ENCODE measurements at places on chromosomes 3 and 15.

GRCh38 chr15:37880009-37880834, 54.2 kb upstream of the TMCO5A start:
- DNase-seq = no peak

DNA sequence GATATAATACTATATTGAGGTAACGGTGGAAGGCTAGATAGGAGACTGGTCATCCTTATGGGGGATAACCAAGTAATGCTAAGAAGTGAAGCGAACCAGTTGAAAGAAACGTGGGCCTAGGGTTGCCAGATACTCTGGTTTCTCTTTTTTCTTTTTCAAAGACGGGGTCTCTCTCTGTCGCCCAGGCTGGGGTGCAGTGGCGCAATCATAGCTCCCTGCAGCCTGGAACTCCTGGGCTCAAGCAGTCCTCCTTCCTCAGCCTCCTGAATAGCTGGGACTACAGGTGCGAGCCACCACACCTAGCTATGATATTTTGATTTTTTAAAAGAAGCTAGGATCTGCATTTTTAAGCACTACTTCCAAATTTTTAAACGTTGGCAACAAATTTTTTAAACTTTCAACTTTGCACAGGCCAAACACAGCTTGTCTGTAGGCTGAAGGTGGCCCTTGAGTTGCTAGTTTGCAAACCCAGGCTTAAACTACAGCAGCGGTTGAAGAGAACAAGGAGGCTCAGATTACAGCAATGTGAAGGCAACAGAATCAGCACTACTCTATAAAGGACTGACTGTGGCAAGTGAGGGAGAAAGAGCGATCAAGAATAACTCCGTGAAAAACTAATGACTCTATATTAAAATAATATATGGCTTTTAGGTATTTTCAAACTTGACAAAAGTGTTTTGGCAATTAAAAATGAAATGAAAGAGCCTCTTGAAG, 1.2 kb upstream of the RUBCN start:
- DNase-seq = no peak

GRCh38 chr3:69748503-69748902, 9.2 kb downstream of the MITF start:
- DNase-seq = no peak

DNA sequence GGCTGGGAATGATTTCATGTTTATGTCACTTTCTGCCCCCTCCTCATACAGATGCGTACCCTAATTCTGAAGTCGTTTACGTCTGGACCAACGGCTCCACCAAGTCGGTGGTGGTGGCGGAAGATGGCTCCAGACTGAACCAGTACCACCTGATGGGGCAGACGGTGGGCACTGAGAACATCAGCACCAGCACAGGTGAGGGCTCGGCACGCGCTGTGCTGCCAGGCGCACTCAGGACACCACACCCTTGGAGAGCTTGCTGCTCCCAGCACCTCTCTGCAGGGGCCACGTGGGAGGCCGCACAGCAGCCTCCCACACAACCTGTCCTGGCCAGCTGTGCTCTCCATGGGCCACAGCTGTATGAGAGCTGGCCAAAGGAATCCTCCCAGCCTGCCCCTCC, 33.8 kb upstream of the GABRG3 start:
- DNase-seq = no peak

DNA sequence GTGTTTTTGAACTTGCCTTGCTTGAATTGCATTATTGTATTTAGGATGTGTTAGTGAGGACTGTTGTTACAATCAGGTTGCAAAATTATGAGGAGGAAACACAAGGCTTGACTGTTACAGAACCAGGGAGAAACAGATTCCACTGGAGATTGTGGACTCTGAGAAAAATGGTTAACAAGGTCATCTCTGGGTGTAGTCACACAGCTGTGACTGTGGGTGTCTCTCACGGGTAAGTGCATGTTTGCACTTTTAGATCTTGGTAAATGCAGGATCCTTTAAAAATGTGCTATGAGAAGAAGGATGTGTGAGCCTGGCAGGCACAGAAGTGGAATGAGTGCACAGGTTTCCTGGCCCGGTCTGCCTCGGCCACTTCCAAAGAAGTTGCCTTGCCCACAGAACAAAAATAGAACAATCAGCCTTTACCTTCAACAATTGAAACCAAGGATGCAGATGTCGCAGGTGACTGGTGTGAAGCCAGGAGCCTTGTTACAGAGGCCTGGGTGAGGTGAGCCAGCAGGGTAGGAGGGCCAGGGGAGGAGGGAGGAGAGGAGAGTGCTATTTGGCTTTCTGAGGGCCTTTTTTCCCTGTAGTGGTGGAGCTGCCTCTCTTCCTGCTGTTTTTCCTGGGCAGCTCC, 68.0 kb downstream of the ABHD5 start:
- no peak for DNase-seq

DNA sequence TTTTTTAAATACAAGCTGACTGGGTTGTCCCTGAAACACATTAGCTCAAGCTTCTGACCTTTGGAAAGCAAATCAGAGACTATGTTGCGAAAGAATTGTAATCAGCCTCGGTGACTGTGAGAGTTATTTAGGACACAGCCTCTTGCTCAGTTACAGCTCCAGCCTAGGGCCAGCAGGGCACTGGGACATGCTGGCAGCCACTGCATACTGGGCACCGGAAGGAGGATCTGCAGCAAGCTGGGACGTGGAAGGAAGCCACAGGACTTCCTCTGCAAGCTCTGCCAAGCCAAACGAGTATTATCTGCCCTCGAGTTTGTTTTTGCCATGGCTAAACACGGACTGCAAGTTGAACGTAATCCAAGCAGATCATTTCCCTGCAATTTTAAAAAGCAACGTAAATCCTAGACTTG, 24.4 kb upstream of the COPG1 start:
- DNase-seq = no peak

DNA sequence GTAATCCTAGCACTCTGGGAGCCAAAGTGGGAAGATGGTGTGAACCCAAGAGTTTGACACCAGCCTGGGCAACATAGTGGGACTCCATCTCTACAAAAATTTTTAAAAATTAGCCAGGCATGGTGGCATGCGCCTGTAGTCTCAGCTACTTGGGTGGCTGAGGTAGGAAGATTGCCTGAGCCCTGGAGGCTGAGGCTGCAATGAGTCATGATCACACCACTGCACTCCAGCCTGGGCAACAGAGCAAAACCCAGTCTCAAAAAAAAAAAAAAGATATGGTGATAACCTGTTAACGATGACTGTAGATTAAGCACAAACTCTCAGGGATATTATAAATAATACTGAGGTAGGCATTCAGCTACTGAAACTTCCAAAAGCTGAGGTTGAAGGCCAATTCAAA, 107.5 kb downstream of the SLC49A4 start:
- DNase-seq = no peak

GRCh38 chr3:82093641-82094040, 332.2 kb upstream of the GBE1 start:
- no peak for DNase-seq

DNA sequence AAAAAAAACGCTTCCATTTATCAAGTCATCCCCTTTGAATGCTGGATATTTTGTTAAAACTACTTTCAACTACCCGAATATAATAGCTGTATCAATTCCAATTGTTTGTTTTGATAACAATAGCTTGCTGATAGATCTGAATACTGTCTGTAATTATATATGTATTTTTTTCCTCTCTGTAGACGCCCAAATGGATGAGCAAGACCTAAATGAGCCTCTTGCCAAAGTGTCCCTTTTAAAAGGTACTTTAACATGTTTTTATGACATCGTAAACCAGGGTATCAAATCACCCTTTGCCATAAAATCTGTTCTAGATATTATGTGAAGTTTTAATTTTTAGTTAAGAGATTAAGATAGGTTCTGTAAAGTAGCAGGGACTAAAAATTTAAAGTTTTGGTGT, 111.5 kb upstream of the FLNB start:
- DNase-seq = no peak

DNA sequence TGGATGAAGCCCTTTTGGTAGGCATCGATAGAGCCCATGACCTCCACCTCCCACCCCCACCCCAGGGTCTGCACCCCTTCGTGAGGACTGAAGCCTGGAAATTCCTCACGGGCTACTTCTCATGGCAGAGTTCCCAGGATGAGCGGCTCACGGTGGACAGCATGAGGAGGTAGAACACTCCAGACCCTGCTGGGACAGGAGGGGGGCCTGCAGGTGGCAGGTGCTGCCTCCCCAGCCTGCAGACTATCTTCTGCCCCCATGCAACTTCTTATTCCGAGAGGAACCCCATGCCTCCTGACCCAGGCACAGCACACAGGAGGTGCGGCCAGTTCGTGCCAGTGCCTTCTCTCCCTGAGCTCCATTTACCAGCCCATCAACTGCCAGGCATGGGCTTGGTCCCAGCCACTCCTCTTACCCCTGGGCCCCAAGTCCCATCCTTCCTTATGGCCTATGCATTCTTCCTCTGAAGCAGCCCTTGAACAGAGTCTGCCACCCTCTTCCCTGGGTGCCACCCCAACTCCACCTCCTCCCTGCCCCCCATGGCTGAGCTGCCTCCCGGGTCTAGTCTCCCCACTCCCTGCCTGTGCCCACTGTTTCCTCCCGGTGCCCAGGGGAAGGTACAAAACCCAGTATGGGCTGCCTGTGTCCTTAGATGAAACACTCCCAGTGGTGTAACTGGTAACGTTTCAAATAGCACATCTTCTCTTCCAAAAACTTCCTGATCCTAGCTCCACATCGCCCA, 8.4 kb downstream of the TBC1D21 start:
- DNase-seq = no peak

DNA sequence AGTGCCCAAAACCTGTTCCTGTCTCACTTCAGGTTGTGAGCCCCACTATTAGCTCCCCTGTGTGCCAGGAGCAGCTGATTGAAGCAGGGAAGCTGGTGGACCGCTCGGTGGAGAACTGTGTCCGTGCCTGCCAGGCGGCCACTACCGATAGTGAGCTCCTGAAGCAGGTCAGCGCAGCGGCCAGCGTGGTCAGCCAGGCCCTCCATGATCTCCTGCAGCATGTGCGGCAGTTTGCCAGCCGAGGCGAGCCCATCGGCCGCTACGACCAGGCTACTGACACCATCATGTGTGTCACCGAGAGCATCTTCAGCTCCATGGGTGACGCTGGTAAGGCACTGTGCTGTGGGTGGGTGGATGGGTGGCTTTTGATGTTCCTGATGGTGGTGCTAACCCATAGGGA, 334.1 kb upstream of the TPM1 start:
- no peak for DNase-seq

Data from stimulated activated CD8-positive, alpha-beta memory T cell treated with anti-CD3 and anti-CD28 coated beads, Interleukin-12 subunit alpha, Interleukin-12 subunit beta, amount 100 ng/mL, for 1 hour (primary cell).